ENCODE measurements at places on chromosomes 6 and 20. TPM values are rescaled to one million over a fixed set of nuclear protein-coding genes. Genes with fewer than 3 reads are reported as not detected.

DNA sequence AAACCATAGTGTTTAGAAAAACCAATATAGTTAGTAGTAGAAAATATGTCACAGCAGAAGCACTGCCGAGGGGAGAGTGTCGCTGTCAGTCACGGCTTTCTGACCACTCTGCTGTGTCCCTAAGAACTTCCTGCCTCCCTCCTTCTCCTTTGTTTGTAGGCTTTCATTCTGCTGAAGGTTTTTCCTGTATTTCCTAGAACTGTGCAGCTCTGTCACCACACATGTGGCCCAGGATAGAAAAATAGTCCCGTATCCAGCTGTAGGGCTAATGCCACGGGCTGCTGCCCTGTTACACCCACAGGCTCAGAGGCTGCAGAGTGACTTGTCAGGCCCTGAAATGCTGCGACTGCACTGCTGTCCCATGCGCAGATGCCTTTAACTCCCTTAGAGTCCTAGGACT, 52.6 kb upstream of the SYNJ2 start:
- no peak for DNase-seq

The JAG1 gene
- polyA plus RNA-seq: 152 TPM

The FAM110A gene
- polyA plus RNA-seq: 6.2 TPM

GRCh38 chr6:111653979-111654378, 48.3 kb upstream of the TRAF3IP2 start:
- DNase-seq: no peak

The SLC17A3 gene
- 1.5 TPM for polyA plus RNA-seq

DNA sequence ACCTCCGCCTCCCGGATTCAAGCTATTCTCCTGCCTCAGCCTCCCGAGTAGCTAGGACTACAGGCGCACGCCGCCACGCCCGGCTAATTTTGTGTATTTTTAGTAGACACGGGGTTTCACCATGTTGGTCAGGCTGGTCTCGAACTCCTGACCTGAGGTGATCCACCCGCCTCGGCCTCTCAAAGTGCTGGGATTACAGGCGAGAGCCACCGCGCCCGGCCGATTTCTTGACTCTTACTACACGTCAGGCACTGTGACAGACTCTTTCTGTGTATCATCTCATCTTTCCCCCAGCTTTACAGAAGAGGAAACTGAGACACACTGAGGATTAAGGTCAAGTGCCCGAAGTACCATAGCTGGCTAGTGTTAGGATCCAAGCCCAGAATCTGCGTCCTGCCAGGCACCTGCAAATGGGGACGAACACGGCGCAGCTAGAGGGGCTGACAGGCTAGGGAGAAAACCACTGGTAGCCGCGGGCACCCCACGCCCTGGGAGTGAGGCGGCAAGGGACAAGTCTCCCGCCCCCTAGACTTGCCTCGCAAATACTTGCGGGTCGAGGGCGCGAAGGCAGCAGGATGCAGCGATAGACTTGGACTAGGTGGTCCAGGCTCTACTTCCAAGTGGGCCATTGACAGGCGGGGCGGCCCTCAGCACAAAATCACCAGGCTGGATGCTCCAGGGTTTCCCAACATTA, 1.1 kb upstream of the TAF8 start:
- no peak for DNase-seq

The PNPLA1 gene
- polyA plus RNA-seq: 3.1 TPM

GRCh38 chr6:24460966-24461365, 28.4 kb downstream of the GPLD1 start:
- no peak for DNase-seq

GRCh38 chr6:25749837-25750236, 4.7 kb upstream of the SLC17A4 start:
- no peak for DNase-seq

- DNase-seq: no peak
Measured at GRCh38 chr20:20864351-20865096, 152.1 kb upstream of the RALGAPA2 start.

The ENPP1 gene
- polyA plus RNA-seq: 17.8 TPM

The SPDEF gene
- 0.08 TPM for polyA plus RNA-seq

DNA sequence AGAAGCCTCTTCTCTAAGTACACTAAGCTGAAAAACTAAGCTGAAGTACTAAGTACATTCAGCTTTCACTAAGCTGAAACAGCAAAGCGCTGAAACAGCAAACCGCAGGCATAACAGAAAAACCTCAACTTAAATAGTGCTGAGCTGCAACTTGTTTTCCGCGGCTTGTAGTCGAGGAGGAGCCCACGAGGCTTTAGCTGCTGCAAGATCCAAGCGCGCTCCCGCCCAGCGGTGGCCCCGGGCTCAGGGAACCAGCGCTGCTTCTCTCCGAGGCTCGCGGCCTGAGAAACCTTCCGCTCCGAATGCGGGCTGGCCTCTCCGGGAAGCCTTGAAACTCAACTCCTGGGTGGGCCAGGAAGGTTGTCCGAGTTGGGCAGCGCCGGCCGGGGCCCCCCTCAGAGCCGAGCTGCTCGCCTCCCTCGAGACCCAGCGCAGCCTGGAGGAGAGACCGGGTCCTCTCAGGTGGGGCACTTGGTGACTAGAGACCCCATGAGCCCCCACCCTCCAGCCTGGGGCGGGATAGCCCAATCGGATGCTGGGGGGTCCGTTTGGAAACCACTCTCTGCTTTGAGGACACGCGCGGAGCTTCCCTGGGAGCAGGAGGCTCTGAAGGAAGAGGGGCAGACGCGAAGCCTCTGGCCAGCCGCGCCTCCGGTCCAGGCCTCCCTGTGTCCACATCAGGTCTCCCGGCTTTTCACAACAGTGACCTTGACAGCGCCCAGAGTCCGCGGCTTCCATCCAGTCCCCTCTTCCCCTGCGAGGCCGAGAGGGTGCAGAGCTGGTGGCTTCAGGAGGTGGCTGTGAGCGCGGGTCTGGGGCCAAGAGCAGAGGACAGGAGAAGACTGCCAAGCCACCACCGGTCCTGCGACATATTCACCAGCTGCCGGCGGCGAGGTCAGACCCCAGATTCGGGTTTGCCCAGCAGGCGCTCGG, 38.1 kb upstream of the HLA-E start:
- DNase-seq: no peak

DNA sequence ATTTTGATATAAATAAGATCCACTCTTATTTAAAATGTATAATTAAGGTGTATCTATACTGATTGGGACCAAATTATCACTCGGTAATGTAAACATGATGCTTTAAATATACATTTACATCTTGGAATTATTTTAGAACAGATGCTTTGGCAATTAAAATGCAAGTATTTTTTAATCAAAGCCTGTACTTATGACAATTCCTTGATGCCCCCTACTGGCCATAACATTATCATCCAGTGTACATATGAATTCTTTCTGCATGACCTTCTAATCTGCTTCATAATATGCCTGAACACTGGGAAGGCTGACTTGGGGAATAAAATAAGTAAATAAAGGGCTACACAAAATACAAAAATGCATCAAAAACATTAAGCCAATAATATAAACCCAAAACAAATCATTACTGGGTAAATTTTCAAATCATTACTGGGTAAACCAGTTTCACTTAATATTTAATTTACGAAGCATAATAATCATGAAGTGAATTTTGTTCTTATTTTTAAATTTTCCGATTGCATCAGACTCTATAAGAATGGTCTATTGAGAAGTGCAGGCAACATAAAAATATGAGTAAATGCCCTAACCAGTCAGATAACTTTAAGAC, 65.1 kb downstream of the CGA start:
- peak; percentile 14 for DNase-seq

- DNase-seq: no peak
Measured at GRCh38 chr6:25042984-25043725, 107.4 kb upstream of the RIPOR2 start.

DNA sequence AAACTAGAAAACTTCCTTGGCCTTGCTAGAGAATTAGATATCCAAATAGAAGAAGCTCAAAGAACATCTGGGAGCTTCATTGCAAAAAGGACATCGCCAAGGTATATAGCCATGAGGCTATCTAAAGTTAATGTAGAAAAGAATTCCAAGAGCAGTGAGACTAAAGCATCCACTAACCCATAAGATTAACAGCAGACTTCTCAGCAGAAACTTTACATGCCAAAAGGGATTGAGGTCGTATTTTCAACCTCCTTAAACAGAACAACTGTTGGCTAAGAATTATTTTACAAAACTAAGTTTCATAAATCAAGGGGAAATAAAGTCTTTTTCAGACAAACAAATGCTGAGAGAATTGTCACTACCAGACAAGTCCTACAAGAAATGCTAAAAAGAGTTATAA, 149.1 kb upstream of the COL21A1 start:
- no peak for DNase-seq

The JPH2 gene
- polyA plus RNA-seq: 1.4 TPM

GRCh38 chr6:163437466-163437865, 22.9 kb downstream of the QKI start:
- no peak for DNase-seq

DNA sequence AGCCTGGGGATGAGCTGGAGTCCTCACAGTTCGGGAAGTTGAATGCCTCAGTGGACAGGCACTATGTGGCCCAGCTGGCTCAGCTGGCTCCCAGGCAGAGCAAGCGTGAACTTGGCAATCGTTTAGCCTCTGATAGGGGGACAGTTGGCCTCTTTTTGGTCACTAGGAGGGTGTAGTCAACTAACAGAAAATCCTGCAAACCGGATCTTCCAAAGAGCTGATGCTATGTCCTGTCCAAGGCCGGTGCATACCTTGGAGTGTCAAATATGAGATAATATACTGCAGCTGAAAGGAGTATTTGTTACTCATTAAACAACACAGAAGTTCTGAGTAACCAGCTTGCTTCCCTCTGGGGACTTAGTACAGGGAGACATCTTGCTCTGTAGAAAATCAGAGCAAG, 126.2 kb upstream of the EXOC2 start:
- no peak for DNase-seq

The SPEF1 gene
- 2.0 TPM for polyA plus RNA-seq

GRCh38 chr6:5025911-5026819, 22.3 kb upstream of the RPP40 start:
- peak; percentile 62 for DNase-seq

The C4B gene
- polyA plus RNA-seq: 24.1 TPM

GRCh38 chr6:10690651-10691445, 3.6 kb downstream of the C6orf52 start:
- DNase-seq: no peak

- DNase-seq: no peak
Measured at GRCh38 chr6:157887892-157888291, 64.8 kb downstream of the SNX9 start.

DNA sequence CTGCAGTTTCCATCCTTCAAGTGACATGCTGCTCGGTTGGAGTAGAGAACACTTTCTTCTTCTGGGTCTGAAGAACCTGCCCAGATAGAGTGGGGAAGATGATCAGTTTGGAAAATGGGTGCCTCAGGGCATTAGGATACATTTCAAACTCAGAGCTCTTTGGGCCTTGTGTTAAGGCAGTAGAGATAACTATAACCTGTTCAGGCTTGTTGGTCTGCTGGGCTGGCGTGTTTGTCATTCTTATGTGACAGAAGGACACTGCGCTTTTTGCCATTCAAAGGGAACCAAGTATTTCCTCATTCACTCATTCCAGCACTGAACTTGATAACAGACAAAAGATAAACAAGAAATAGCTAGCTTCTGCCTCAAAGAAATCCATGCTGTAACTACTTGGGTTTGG, 3.8 kb downstream of the TOMM34 start:
- no peak for DNase-seq

The SSTR4 gene
- 0.11 TPM for polyA plus RNA-seq

The RIPOR2 gene
- polyA plus RNA-seq: 8.3 TPM

GRCh38 chr6:138129190-138129589, 22.0 kb upstream of the PERP start:
- no peak for DNase-seq

GRCh38 chr6:15843764-15844163, 180.9 kb upstream of the DTNBP1 start:
- no peak for DNase-seq

The TAGAP gene
- polyA plus RNA-seq: 0.92 TPM

The PKIB gene
- polyA plus RNA-seq: 2.0 TPM

DNA sequence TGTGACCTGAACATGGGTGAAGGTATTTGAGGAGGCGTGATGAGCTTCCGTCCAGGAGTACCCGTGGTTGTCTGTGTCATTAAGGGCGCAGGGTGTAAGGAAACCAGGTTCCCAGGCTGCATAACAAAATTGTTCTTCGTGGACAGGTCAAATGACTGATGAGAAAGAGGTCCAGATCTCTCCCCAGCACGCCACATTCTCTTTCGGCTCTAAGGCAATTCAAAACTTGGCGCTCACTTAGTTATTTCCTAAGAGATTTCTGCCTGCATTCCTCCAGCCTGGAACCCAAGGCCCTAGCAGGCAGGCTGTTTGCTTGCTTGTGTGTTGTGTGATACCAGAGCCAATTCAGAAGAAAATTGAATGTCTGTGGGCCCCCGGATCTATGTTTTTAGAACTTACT, 139.9 kb downstream of the AGPAT4 start:
- DNase-seq: no peak

GRCh38 chr20:35179292-35180212, 7.7 kb downstream of the PROCR start:
- DNase-seq: no peak

The TGM2 gene
- polyA plus RNA-seq: 31.7 TPM

DNA sequence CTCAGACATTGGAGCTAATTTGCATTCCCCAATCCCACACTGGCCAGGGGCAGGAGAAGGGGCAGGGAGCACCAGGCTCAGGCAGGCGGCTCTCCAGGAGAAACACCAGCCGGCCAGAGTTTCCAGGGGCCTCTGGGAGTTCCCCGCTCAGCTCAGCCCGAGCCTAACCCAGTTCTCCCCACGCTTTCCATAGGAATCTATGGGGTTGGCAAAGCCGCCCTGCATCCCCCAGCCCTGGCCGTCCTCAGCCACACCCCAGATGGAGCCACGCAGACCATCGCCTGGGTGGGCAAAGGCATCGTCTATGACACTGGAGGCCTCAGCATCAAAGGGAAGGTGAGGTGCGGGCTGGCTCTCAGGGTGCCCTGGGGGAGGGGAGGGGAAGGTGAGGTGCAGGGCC, 8.2 kb downstream of the NPEPL1 start:
- DNase-seq: no peak

The PLN gene
- 6.2 TPM for polyA plus RNA-seq

GRCh38 chr6:15534974-15535373, 127.9 kb downstream of the DTNBP1 start:
- no peak for DNase-seq

- no peak for DNase-seq
Measured at GRCh38 chr20:43942667-43943285, 28.1 kb downstream of the TOX2 start.
